ENCODE measurements at places on chromosomes 1 and 21.

GRCh38 chr1:17839641-17840196 lies 84.6 kb downstream of the ACTL8 start:
- DNase-seq, result no peak

- no peak for DNase-seq
These were observed 170.8 kb downstream of the SIPA1L2 start for GRCh38 chr1:232459087-232459486.

GRCh38 chr21:31479714-31480113 lies 135.7 kb upstream of the TIAM1 start:
- no peak for DNase-seq

DNA sequence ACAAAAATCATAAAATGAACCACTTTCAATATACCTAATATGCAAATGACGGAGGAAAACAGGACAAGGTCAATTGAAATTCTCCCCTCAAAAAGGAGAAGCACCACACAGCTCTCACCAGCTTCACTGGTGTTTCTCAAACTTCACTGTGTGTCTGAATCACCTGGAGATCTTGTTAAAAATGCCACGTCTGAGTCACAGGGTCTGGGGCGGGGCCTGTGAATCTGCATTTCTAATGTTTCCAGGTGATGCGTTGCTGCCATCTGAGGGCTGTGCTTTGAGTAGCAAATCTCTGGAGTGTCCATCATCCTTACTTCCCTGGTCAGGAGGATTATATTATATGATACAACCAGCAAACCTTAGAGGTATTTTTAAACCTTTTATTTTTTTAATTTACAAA lies 9.0 kb downstream of the CLDN19 start:
- no peak for DNase-seq

GRCh38 chr21:21210552-21210951 lies 212.3 kb downstream of the NCAM2 start:
- DNase-seq, result no peak

Measured in GM19239 (cell line).